ENCODE measurements at places on chromosomes 7 and 10.
A peak's percentile ranks its signal among the peaks of the same experiment; 100 is the strongest.

GRCh38 chr7:122143376-122143750 is 686 bp downstream of the AASS start:
- DNase-seq: peak; percentile 14

DNA sequence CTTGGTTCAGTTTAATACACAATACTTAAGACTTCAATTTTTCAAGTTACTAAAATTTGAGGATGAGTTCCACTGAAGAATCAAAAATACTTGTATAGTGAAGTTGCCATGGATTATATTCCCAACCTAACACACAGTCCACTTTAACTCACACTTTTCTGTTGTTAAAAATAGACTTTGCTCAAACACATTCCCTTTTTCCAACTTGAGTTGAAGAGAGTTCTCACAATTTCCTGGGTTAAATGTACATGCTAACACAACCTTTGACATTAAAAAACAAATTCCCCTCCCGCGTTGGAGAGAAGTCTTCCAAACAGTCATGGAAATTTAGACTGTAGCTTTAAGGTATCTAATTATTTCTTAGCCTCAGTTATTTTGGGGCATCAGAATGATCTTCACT is 27.1 kb downstream of the SKIDA1 start:
- no peak for DNase-seq

GRCh38 chr10:13787015-13787421 is 200.3 kb downstream of the PRPF18 start:
- DNase-seq: no peak

DNA sequence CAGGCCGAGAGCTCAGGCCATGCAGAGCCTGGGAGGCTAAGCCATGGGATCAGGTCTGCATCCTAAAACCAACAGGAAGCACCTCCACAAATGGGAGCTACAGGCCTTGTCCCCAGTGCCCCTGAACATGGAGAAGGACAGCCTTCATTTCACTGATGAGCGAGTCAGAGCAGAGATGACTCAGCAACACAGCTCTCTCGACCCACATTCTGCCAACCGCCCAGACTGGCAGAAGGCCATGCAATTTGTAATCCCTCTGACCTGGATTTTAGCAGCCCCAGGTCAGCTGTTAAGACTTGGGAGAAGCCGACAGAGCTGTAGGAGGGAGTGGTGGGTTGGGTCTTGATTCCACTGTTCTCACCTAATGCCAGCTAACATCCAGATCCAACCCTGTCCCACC is 25.5 kb downstream of the VOPP1 start:
- no peak for DNase-seq

GRCh38 chr10:131453721-131454634 is 142.5 kb upstream of the TCERG1L start:
- peak; percentile 61 for DNase-seq

- DNase-seq: no peak
Observed at GRCh38 chr10:56346845-56347415, 14.1 kb downstream of the ZWINT start.

DNA sequence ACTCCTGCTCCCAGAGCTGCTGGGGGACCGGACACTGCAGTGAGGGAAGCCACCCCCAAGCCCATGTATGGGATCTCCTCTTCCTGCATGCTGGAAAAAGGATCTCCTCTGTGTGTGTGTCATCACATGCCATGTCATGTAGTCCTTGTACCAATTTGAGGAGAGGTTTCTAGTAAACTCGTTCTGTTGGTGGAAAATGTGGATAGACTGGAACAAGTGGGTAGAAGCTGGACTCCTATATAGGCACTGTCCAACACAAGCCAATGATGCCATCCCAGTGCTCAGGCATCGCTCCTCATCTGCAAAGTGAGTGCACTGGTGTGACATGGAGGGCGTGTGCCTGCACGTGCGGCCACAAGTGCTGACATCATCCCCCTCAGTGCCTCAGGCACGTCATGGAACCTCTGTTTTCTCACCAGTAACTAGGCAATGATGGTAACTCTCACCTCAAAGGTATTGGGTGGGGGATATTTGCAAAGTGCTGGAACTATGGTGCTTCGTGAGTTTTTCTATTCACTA is 19.3 kb downstream of the MYO1G start:
- DNase-seq: no peak

DNA sequence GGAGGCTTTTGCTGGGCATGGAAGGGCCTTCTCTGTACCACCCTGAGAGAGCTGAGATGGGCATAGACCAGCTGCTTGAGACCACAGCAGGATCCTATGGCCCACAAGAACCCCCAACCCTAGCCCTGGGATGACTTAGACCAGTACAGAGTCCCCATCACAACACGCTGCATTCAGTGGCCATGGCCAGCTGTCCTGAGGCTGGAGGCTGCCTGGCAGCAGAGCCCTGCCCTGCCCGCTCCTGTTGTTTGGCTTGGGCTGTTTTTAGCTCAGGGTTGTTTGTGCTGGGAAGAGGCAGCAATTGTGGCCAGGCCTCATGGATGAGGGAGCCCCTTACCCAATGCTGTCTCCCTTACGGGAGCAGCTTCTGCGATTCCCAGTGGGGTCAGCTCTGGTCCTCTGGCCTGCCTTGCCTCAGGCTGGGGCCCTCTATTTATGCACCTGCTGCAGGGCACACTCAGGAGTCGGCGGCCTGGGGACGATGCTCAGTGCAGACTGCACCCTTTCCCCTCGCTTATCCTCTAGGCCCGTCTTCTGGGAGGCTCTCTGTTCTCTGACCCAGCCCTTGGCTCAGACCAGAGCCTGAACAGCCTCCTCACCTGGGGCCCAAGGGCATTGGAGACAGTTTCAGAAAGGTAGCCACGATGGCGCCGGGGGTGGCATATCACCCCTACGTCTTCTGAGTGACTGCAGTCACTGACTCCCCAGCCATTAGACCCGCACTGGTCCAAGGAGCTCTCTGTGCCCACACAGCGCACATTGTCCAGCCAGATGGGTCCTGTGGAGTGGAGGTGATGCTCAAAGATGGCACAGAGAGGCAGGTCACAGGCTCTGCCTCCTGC is 6.3 kb downstream of the LOXL4 start:
- DNase-seq: no peak
